ENCODE measurements at places on chromosomes 5 and 9.

GRCh38 chr5:10489810-10490426 is 48.2 kb downstream of the ROPN1L start:
- DNase-seq = no peak

DNA sequence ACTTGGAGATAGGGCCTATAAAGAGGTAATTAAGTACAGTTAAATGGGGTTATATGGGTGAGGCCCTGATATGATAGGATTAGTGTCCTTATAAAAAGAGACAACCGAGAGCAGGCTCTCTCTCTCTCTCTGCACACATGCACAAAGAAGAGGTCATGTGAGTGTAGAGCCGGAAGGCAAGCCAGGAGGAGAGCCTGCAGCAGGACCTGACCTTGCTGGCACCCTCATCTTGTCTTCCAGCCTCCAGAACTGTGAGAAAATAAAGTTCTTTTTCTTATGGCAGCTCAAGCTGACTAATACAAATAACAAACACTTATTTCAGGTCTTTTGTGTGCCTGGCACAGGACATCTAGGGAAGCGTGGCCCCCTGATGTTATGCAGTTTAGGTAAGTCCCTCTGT is 62.1 kb downstream of the ARHGAP26 start:
- DNase-seq = no peak

DNA sequence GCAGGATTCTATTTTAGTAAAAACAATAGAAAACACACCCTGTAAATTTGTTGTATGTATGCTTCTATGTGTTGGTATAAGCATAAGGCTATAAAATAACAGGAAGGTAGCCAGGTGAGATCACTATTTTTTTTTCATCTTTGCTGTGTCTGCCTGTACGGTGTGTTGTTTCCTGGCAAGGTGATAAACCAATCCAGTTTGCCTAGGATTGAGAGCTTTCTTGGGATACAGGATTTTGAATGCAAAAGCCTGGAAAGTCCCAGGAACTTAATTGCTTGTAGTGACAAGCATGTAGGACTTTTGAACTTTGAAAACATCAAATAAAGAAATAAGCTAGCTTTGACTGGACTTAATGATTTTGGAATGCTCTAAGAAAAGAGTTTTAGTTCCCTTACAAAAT is 83.3 kb upstream of the RORB start:
- no peak for DNase-seq

DNA sequence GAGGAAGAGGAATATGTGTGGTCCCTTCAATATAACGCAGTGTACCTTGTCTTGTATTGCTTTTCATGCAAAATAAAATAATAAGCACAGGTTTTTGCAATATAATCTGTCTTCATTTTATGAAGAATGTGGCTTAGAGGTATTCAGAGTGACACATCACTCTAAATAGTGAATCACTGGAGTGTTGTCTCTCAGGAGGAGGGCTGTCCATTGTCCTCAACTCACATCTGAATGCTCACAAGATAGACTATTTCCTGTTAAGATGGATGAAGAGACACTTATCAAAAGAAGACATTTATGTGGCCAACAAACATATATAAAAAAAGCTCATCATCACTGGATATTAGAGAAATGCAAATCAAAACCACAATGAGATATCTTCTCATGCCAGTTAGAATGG is 1147.5 kb upstream of the C9orf72 start:
- no peak for DNase-seq

GRCh38 chr5:119614838-119615237 is 14.5 kb upstream of the FAM170A start:
- DNase-seq = no peak

- no peak for DNase-seq
These were observed 11.0 kb downstream of the RASA1 start for GRCh38 chr5:87278590-87279100.

- no peak for DNase-seq
These were observed 61.4 kb downstream of the SLC44A1 start for GRCh38 chr9:105305856-105306255.

- DNase-seq = no peak
These were observed 46.8 kb upstream of the RNF20 start for GRCh38 chr9:101486693-101487442.

DNA sequence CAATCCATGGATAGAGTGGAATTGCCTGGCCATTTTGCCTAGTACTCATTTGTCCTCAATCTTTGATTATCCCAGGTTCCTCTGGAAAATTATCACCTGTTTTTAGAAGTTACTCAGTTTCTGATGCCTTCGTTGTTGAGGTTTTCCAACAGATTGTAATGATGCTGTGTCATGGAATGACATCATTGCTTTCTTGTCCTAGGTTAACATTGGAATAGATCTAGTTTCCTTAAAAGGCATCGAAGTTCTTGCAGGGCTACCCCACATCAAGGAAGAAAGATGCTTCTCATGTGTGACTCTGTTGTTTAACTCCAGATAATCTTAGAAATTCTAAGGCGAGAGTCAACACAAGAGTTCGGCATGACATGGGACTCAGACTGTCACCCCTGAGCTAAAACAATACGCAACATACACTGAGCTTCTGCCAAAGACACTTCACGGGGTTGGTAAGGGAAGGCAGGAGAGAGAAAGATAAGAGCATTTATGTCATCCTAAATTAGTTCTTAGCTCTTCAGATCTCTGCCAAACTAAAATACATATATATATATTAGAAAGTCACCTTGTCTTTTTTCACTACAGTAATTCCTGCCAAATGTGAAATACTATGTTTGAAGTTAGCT is 293.2 kb upstream of the WWC1 start:
- DNase-seq = no peak

DNA sequence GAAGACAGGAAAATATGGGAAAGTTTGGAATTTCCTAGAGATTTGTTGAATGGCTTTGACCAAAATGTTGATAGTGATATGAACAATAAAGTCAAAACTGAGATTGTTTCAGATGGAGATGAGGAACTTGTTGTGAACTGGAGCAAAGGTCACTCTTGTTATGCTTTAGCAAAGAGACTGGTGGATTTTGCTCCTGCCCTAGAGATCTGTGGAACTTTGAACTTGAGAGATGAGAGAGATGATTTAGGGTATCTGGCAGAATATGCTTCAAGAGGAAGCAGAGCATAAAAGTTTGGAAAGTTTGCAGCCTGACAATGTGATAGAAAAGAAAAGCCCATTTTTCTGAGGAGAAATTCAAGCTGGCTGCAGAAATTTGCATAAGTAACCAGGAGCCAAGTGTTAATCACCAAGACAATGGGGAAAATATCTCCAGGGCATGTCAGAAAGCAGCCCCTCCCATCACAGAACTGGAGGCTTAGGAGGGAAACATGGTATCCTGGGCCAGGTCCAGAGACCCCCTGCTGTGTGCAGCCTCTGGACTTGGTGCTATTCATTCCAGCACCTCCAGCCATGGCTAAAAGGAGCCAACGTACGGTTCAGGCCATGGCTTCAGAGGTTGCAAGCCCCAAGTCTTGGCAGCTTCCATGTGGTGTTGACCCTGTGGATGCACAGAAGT is 114.3 kb upstream of the STARD4 start:
- DNase-seq = no peak

GRCh38 chr9:136950656-136951276 is 1.3 kb upstream of the LCN12 start:
- no peak for DNase-seq

DNA sequence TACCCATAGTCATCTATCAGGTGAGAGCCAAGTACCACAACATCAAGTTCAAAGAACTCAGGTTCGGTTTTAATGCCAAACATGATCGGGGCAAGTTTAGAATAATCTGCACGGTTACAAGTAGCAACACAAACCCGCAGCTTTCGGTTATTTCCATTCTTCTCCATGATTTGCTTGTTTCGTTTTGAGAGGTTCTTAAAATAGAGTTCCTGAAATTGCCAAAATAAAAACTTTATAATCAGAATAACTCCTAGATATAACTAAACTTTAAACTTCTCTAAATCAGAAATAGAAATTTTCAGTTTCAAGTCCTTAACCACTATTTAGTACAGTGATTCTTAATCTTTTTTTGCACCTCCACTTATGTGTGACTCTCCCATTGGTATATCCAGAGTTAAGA is 9.1 kb downstream of the GNE start:
- no peak for DNase-seq

- DNase-seq = no peak
These were observed 55.9 kb downstream of the TMC1 start for GRCh38 chr9:72577212-72577753.

DNA sequence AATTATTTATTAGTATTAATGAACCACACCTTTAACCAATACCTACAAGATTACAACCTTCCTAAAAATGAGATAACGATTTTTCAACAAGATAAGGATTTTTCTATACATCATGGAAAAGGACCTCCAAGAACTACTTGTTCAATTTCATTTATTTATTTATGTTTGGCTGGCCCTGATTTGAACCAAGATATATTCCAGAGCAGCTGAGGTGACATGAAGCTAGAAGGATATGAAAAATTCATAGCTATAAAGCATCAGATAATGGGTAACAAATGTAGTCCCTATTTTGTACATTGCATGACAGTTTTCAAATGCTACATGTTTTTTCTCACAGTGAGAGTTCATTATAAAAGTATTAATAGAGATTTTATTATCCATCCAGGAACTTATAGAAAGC is 798.5 kb upstream of the ARRDC3 start:
- DNase-seq = no peak

DNA sequence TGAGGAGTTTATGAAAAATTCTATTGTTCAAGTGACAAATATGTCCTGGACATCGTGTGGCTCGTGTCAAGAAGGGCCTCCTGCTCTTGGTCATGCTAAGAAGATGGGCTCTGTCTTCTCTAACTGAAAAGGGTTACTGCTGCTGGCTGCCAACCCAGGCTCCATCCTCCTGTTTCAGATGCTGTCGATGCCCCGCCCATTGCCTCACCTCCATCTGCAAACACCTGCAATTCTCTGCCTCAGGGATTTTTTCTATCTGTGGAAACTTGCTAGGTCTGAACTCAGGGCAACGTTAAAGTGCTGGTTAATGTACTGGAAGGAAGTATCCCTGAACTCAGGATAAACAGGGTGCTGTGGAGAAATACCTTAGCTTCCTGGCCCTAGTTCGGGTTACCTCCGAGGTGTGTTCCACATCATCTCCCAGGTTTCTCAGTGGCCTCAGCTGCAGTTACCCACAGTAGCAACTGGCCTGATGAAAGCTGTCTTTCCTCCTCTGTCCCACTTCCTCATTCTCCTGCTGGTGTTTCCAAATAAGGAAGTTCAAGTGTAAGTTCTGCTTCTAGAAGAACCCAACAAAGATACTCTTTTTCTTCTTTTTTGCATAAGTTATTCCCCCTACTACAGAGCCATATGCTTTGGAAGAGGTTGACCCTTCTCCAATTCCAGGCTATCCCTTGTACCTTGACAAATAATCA is 151.7 kb upstream of the SMIM23 start:
- DNase-seq = no peak

DNA sequence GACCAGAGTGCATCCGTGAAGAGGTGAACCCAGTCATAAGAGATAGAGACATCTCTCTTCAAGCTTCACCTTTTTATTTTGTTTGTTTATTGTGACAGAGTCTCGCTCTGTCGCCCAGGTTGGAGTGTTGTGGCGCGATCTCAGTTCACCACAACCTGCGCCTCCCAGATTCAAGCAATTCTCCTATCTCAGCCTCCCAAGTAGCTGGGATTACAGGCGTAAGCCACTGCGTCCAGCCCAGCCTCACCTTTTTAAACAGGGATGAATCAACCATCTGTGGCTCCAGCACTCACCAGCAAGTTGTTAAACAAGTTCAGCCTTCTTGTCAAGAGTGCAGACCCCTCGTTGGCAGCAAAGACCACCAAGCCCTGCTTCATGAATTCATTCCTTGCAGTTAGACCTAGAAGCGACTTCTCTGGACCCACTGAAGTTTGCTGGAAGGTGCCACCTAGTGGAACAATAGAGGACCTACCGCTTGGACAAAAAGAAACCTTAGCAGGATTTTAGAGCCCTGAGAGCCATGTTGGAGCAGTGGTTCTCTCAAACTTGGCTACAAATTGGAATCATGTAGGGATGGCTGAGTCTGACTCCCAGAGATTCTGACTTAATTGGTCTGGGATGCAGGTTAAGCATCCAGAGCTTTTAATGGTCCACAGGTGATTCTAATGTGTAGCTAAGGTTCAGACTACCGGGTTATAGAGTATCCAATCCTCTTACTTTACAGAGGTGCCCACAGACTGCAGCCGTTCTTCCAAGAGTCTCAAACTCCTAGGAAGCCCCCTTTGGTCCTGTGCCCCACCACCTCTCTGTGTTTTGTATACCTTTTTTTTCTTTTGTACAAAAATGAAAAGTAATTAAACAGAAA is 10.5 kb upstream of the GALNT10 start:
- no peak for DNase-seq

DNA sequence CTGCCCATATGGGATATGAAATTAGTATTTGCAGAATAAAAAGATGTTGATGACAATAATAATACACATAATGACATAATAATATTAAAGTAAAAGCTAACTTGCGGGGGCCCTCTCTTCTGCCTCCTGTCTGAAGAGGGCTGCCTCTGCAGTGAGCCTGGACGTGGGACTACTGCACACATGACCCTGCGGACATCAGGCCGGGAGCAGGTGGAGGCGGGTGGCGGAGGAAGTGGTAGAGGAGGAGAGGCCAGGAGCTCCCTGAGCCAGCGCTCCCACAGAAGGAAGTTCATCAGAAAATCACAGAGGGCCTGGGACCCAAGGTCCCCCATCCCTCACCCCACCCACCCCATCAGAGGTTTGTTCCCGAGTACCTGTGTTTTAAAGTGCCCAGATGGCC is 60.5 kb downstream of the ROPN1L start:
- no peak for DNase-seq

DNA sequence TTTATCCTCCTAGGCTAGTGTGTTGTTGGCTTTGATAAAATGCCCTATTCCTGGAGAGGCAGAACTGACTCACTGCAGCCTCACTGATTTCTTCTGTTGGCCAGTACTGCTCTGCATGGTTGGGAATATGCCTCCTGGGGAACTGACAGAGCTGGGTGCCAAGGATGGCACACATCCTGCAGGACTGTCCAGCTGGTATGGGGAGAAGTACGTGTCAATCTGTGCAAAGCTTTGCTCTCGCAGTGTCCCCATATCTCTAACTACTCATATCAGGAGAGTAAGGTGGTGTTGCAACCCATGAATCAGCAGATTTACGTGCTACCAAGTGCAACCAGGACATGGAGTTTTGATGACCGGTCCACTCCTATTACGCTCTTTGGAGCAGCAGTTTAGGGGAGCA is 74.7 kb downstream of the TEK start:
- DNase-seq = no peak

GRCh38 chr5:133247151-133247709 is 195.4 kb downstream of the HSPA4 start:
- no peak for DNase-seq

DNA sequence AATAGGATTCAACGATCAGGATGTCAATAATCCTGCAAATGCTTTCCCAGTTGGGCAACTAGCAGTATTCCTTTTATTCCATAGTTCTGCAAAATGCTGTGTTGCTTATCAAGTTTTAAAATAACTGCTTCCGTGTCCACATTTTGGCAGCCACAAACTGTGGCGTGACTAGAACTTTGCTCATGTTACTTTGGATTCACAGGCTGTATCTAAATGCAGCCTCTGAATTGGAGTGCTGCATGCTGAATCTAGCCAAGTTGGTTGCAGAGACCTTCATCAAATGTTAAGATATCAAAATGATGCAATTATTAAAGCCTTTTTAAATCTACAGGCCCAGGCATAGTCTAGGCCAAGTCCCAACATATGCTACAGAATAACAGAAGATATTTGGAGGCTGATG is 249.2 kb downstream of the NR2F1-AS1 start:
- no peak for DNase-seq
